ENCODE measurements at places on chromosomes 1 and 21.

GRCh38 chr1:110055493-110056284 is 14.8 kb downstream of the ALX3 start:
- H3K27ac ChIP-seq = no peak overlapping the region
- H3K4me1 ChIP-seq = peaks cover 3% of the 10 kb centered on the region
- DNase-seq = no peak
- no peak overlapping the region for H3K4me3 ChIP-seq
- no peaks in the 10 kb centered on the region for H3K27me3 ChIP-seq

- H3K27me3 ChIP-seq = no peaks in the 10 kb centered on the region
- no peaks in the 10 kb centered on the region for H3K4me1 ChIP-seq
These were observed 1.0 kb upstream of the KRTAP13-3 start for GRCh38 chr21:30426731-30427130.

- H3K4me3 ChIP-seq = no peak overlapping the region
- H3K27me3 ChIP-seq = peaks cover 13% of the 10 kb centered on the region
- H3K4me1 ChIP-seq = no peaks in the 10 kb centered on the region
These were observed 39.9 kb upstream of the TSPEAR start for GRCh38 chr21:44751186-44751798.

- no peaks in the 10 kb centered on the region for H3K36me3 ChIP-seq
- no peak overlapping the region for H3K4me3 ChIP-seq
- H3K27ac ChIP-seq = no peak overlapping the region
- no peak for DNase-seq
- no peaks in the 10 kb centered on the region for H3K4me1 ChIP-seq
These were observed 7.2 kb upstream of the ETS2 start for GRCh38 chr21:38798481-38798882.

- H3K36me3 ChIP-seq = no peaks in the 10 kb centered on the region
- no peak overlapping the region for H3K4me3 ChIP-seq
- no peaks in the 10 kb centered on the region for H3K4me1 ChIP-seq
- H3K27me3 ChIP-seq = no peaks in the 10 kb centered on the region
- DNase-seq = no peak
- no peak overlapping the region for H3K27ac ChIP-seq
These were observed 205.0 kb downstream of the HIVEP3 start for GRCh38 chr1:41713557-41714327.
